ENCODE measurements at places on chromosomes 2 and 18.

- DNase-seq: no peak
Observed at GRCh38 chr2:100944617-100945432, 57.3 kb upstream of the RPL31 start.

DNA sequence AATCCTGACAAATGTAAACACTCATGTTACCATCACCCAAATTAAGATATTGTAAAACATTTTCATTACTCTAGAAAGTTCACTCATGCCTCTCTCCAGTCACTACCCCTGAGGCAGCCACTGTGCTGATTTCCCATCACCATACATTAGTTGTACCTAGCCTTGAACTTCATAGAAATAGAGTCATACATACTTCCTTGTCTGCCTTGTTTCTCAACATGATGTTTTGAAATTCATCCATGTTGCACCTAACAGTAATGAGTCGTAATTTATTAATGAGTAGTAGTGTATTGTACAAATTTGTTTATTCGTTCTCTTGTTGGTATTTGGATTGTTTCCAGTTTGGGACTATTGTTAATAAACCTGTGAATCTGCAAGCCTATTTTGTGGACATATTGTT is 49.0 kb upstream of the TWSG1 start:
- no peak for DNase-seq

DNA sequence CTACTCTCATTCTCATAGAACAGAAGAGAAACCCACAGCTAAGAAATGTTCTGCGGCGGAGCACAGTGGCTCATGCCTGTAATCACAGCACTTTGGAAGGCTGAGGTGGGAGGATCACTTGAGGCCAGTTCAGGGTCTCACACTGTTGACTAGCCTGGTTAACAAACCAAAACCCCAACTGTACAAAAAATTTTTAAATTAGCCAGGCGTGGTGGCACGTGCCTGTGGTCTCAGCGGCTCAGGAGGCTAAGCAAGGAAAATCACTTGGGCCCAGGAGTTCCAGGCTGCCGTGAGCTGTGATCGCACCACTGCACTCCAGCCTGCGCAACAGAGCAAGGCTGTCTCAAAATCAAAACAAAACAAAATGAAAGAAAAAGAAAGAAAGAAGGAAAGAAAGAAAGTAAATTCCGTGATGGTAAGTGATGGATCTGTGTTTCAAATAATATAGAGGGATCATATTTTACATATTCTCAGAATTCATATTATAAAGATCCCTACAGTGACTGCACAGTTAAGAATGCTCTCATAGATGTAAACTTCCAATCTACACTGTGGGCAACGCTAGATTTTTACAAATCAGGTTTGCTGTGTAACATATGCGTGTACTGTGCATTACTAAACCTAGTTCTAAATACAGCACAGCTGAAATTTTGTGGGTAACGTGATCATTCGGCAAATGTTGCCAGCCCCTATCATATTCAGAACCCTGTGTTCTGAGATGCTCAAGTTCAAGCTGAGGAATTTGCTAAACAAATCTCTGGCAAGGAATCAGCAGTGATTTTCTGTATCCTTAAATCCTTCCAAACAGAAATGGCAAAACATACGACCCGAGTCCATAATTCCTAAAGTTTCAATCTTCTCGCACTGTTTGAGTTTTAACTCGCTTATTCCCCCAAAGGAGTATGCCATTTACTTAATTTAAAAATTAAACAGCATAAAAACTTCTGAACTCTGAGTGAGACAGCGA is 1.2 kb upstream of the RAB12 start:
- no peak for DNase-seq

DNA sequence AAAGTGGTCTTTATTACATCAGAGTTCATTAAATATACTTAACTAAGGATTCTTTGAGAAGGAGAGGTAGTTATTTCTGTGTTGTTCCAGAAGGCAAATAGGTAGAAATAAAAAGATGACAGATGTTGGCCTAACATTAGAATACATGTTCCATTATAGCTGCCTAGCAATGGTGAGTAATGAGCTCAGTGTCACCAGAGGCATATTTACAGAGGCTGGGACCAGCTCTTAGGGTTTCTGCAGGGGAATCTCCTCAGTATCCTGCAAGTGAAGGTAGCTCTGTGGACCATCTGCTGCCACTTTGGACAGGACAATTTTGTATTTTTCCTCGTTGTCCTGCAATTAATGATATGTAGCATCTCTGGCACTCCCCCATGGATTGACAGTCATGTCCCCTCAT is 416.0 kb downstream of the THSD7B start:
- DNase-seq: no peak

GRCh38 chr18:77106331-77106730 is 26.3 kb downstream of the MBP start:
- DNase-seq: peak; percentile 85

DNA sequence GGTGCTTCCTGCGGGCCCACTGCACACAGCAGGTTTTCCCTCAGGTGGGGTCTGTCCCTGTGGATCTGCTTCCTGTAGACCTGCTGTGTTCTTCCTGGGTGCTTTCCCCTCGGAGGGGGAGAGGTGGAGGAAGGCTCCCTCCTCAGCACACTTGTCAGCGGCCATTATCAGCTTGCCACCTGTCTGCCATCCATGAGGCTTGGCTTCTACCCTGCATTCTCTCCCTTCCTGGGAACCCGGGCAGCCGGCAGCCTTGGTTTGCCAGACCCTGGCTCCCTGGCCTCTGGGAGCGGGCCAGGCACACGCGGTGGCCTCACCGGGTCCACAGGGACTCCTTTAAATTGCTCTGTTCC is 58.5 kb downstream of the INPP5D start:
- no peak for DNase-seq

GRCh38 chr2:126849054-126849453 is 49.6 kb upstream of the TEX51 start:
- DNase-seq: no peak

- DNase-seq: no peak
Observed at GRCh38 chr2:10538224-10538894, 90.2 kb upstream of the ODC1 start.

DNA sequence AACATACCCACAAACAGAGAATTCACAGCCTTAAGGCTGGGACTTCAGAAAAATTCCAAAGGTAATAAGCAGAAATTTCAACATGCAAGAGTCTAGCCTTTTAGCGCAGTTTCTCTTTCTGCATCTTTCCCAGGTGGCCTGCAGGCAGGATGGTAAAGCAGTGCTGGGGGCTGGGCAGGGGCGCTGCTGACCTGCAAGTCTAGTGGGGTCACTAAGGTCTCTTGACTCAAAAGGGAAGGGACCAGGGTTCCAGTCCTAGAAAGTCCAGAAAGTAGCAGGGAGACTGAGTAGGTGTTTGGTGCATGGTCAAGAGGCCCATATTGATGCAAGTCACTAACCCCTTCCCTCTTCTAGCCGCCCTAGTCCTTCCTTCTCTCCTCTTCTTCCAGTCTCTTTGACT is 169.2 kb downstream of the TGIF1 start:
- DNase-seq: no peak

DNA sequence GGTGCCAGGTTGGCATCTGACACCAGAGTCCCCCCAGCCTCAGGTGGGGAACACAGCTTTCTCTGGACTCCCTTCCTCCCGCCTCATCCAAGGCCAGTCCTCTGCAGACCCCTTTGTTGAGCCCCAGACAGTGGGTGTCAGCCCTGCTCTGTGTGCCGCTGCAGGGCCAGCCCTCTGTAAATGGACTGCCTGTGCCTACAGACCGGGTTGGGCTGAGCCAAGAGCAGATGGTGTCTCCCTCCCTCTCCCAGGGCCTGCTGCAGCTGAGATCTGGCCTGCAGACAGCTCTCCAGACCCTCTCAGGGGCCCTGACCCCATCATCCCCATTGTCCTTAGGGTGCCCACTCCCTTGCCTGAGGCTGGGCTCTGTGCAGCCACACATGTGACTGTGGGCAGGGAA is 160.8 kb downstream of the KLHL29 start:
- DNase-seq: no peak

GRCh38 chr2:19580830-19581229 is 222.4 kb upstream of the OSR1 start:
- DNase-seq: no peak
